ENCODE measurements at places on chromosomes 3 and 15. TPM values are rescaled to one million over a fixed set of nuclear protein-coding genes. Genes with fewer than 3 reads are reported as not detected.

- H3K36me3 ChIP-seq = no peaks in the 10 kb centered on the region
- H3K27me3 ChIP-seq = no peaks in the 10 kb centered on the region
- H3K4me1 ChIP-seq = no peaks in the 10 kb centered on the region
- no peak for DNase-seq
- H3K4me3 ChIP-seq = no peak overlapping the region
- H3K27ac ChIP-seq = no peak overlapping the region
Measured at GRCh38 chr3:105944276-105944675, 75.5 kb upstream of the CBLB start.

GRCh38 chr3:152377184-152377570 lies 108.4 kb downstream of the MBNL1 start:
- H3K4me3 ChIP-seq = no peak overlapping the region

DNA sequence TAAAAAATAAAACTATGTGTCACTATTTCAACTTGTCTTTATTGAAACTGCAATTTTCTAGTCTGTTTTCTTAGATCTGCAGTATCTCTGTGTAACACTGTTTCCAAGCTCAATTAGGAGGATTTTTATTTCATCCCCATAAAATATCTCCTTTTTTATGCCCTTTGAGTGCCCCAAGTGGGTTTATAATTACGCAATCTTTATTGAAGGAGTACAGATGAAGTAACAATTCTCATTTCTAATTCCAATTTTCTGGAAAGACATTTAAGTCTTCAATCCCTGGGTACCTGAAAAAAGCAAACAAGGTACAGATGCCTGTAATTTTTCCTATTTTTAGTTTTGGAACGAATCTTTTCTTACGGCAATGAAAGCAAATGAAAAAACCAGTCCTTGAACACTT lies 61.3 kb downstream of the CYP19A1 start:
- H3K27ac ChIP-seq = no peak overlapping the region
- H3K36me3 ChIP-seq = no peaks in the 10 kb centered on the region
- H3K4me3 ChIP-seq = no peak overlapping the region
- no peak for DNase-seq
- peaks cover 3% of the 10 kb centered on the region for H3K27me3 ChIP-seq

DNA sequence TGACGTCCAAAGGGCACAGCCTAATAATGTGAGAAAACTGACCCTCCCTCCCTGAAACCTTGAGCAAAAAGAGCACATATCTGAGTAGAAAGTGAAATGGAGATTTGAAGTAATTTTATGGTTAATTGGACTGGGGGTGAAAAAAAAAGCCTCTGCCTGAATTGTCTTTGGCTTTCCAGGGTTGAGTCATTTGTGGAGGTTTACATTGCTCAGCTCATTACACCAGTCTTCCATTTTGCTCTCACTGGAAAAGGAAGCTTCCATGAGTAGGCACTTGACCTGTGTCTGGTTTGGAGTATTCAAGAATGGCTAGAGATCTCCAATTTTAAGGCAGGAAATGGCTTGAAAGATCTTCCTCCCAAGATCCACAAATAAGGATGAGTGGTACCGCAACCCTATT lies 273.9 kb downstream of the PDCD6IP start:
- no peak overlapping the region for H3K27ac ChIP-seq
- H3K4me3 ChIP-seq = no peak overlapping the region
- no peaks in the 10 kb centered on the region for H3K36me3 ChIP-seq

DNA sequence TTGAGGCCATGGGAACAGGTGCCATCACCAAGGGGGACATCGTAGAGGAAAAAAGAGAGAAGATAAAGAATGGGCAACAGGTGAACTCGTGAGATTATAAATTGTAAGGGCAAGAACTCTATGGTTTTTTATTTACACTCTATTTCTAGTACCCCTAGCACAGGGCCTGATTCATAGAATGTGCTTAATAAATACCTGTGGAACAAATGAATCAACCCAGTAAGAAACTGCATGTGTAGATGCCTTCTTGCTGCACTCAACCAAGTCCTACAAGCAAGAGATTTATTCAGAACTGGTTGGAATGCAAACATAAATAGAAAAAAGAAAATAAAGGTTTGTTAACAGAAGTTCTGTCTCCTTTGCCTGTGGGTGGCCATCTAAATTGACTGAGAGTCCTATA lies 18.7 kb upstream of the KPNA1 start:
- H3K4me3 ChIP-seq = no peak overlapping the region
- DNase-seq = no peak
- no peaks in the 10 kb centered on the region for H3K4me1 ChIP-seq
- H3K27me3 ChIP-seq = no peaks in the 10 kb centered on the region

DNA sequence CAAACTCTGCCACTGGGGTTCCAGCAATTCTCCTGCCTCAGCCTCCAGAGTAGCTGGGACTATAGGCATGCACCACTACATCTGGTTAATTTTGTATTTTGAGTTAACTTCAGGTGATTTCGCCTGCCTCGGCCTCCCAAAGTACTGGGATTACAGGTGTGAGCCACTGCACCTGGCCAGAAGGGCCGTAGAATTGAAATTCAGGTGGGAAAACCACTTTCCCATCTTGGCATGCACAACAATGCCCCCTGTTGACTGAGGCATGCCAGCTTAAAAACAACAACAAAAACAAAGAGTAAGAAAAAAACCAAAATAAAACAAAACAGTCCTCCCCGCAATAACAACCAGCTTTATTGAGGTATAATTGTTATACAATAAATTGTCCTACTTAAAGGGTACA lies 32.6 kb upstream of the RAB11A start:
- no peaks in the 10 kb centered on the region for H3K36me3 ChIP-seq
- H3K27me3 ChIP-seq = no peaks in the 10 kb centered on the region
- H3K4me3 ChIP-seq = no peak overlapping the region

Gene PLOD2
- polyA plus RNA-seq = not detected

DNA sequence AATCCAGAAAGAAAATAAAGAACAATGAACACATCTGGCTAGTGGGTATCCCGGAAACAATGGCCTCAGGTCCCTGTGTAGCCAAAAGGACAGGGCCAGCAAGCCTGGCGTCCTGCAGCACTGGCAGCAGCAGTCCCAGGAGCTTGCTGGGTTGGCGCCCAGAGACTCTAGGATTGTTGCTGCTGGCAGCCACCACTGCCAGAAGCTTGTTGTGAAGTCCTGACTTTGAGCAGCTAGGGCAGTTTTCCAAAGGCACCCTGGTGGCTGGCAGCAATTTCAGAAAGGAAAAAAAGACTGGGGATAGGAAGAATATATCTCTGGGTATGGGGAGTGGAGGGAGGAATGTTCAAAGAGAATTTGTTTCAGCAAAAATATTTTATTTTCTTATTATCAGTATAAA lies 11.3 kb downstream of the SHQ1 start:
- no peak for DNase-seq
- peaks cover 2% of the 10 kb centered on the region for H3K27me3 ChIP-seq
- H3K4me1 ChIP-seq = peaks cover 15% of the 10 kb centered on the region
- no peak overlapping the region for H3K4me3 ChIP-seq
- peaks cover 28% of the 10 kb centered on the region for H3K36me3 ChIP-seq

Gene CYP1A2
- not detected for polyA plus RNA-seq

GRCh38 chr3:112143251-112143650 lies 10.2 kb upstream of the GCSAM start:
- peaks cover 5% of the 10 kb centered on the region for H3K36me3 ChIP-seq
- H3K4me1 ChIP-seq = no peaks in the 10 kb centered on the region
- no peak for DNase-seq
- no peak overlapping the region for H3K4me3 ChIP-seq
- no peak overlapping the region for H3K27ac ChIP-seq

GRCh38 chr15:41671656-41672648 lies 11.7 kb downstream of the MGA start:
- H3K36me3 ChIP-seq = no peaks in the 10 kb centered on the region
- DNase-seq = no peak
- H3K4me1 ChIP-seq = peaks cover 67% of the 10 kb centered on the region
- no peaks in the 10 kb centered on the region for H3K27me3 ChIP-seq

Gene SMCO1
- polyA plus RNA-seq = not detected

DNA sequence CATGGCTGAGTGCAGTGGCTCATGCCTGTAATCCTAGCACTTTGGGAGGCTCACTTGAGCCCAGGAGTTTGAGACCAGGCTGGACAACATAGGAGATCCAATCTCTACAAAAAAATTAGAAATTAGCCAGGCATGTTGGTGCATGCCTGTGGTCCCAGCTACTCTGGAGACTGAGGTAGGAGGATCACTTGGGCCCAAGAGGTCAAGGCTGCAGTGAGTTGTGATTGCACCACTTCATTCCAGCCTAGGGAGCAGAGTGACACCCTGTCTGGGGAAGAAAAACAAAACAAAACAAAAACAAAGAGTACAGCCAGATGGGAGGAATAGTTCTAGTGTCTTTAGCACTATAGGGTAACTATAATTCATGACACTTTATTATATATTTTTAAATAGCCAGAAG lies 26.2 kb upstream of the COMMD4 start:
- no peak overlapping the region for H3K4me3 ChIP-seq
- no peak for DNase-seq
- peaks cover 3% of the 10 kb centered on the region for H3K36me3 ChIP-seq
- peak overlapping the region; percentile 11 for H3K27ac ChIP-seq

Gene MOBP
- polyA plus RNA-seq = not detected

DNA sequence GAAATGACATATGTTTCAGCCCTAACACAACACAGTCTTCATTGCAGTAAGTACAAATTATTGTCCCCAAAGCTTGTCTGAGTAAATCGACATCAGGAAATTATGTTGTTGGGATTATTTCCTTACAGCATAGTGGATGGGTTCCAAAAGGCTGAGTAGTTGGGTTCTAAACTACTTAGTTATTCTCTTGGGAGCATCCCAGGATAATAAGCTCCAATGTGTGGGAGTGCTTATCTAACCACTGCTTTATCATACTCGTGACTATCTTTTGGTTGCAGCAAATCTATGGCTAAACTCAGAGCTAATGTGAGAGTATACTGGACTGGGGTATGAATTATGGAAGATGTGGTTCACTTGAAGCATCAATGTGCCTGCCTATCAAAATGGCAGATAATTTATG lies 128.5 kb downstream of the RBMS3 start:
- H3K4me3 ChIP-seq = no peak overlapping the region
- H3K4me1 ChIP-seq = no peaks in the 10 kb centered on the region
- DNase-seq = no peak
- H3K27me3 ChIP-seq = no peaks in the 10 kb centered on the region
- no peak overlapping the region for H3K27ac ChIP-seq

Gene OCA2
- not detected for polyA plus RNA-seq

Gene DNAH12
- not detected for polyA plus RNA-seq

Measured in immature natural killer cell (primary cell).